ENCODE measurements at places on chromosomes 6 and 20.

- no peak for DNase-seq
These were observed 11.1 kb downstream of the RPRD1B start for GRCh38 chr20:38044685-38045084.

DNA sequence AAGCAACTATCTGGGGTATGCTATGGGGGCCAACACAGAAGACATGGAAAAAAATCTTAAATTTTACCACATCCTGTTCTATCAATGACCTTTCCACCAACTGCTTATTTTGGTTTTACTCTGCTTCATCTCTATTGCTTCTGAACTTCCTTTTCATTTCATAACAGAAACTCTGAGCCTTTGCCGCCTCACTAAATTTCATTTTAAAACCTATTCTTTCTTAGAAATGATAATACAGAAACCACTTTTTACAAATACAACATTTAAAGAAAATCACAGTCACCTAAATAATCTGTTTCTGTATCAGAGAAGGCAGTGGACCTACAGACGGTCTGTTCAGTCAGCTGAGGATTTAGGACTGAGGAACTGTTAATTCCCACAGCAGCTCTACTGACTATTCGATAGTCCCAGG is 117.5 kb downstream of the KCNQ5 start:
- DNase-seq, result no peak

DNA sequence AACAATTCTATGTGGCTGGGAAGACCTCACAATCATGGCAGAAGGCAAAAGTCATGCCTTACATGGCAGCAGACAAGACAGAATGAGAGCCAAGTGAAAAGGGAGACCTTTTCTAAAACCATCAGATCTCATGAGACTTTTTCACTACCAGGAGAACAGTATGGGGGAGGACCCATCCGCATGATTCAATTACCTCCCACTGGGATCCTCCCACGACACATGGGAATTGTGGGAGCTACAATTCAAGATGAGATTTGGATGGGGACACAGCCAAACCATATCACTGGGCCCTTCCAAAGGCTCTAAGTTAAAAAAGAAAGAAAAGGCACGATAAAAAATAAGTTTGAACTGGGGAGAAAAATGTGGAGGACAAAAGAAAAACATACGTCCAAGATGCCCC is 406.9 kb upstream of the CDH4 start:
- DNase-seq, result no peak

DNA sequence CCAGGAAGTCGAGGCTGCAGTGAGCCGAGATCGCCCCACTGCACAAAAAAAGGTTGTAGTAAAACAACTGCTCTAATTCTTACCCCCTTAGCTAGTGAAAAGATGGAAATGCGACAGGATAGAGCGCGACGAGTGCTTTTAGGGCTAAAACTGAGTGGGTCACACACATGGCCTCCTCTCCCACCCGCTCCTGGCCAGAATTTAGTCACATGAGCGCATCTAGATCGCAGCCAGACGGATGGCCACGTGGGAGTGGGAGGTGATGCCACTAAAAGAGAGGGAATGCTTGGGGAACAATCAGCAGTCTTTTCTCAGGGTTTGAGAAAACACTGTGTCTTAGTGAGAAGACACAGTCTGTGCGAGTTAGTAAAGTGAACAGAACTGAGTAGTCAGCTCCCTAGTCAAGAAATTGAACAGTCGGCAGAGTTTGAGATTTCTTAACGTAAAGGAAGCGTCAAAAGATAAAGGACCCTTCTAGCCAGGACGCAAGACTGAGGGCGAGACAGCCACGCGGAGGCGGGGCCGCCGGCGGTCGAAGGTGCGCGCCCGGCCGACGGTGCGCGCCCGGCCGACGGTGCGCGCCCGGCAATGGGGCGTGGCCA is 664 bp upstream of the ACTR5 start:
- DNase-seq, result no peak

DNA sequence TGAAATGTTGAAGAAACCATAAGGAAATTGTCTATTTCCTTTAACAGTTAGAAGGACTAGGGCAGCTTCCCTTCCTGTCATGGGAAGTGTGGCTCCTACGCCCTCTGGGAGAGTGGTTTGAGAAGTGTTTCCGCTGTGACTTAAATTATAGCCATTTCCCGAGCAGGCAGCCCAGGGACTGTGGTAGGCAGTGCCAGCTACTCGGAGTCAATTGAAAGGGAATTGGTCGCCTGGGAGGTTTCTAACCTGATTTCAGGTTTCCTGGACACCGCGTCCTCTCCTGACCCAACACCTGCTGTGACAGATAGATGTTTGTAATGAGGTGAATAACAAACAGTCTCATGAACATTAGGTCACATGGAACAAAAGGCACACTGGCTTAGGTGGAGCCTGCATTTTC is 256.1 kb upstream of the PLCB4 start:
- no peak for DNase-seq

DNA sequence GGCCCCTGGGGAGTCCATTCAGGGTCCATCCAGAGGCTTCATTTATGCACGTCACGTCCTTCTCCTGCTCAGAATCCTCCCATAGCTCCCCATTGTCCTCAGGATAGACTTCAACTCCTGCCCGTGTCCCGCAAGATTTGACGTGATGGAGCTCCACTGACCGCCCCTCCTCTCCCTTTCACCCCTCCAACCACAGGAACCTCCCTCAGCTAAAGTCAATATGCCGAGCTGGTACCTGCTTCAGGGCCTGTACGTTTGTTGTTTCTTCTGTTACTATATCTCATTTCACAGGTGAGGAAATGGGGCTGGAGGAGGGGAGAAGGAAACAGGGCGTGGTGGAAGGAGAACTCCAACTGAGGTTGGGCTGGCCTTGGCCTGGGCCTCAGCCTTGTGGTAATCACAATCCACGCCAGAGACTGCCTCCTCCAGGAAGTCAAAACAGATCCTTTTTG is 38.6 kb downstream of the CEBPB start:
- no peak for DNase-seq

DNA sequence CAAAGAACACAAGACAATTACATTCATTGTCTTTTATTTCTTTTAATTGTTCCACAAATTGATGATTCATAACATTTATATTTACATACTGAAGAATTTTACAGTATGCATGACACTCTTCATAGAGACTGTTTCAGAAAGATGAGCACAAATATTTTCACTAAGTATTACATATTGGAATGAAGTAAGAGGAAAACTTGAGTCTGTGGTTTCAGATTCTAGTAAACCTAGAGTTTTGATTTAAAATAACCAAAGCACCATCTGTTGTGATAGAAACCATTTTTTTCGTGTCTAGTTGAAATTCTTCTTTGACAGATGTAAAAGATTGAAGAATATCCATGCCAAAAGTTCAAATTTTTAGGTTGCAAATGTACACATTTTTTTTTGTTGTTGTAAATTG is 32.1 kb upstream of the OPN5 start:
- no peak for DNase-seq

DNA sequence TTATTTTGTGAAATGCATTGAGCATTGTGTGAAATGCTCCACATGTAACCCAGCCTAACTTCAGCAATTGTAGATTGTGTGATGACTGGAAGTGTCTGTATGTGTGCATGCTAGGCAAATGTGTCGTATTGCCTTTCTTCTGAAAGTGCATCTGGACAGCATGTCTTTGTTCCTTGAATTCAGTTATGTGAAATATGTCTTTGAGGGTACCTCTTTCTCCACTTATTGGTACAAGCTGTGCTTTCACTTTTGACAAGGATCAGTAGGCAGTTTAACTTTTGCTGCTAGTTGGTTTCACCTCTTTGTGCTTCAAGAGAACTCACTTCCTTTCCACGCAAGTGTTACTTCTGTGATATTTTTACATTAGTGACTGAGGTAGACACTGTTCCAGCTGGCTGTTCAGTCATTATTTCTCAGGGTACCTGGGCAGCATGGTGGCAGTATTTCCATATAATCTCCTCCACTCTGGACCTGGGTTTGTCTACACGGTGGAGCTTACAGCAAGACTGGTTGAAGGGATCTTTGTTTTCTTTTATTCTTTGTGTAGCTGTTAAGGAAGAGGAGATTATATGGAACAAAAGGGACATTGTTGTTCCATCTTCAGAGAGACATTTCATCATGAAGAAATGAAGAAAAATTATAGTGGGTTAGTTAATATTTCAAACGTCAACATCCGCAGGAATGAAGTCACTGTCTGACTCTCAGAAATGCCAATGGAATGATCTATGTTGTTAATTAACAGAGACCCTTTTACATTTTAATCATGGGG is 175.4 kb downstream of the UTRN start:
- DNase-seq, result no peak

DNA sequence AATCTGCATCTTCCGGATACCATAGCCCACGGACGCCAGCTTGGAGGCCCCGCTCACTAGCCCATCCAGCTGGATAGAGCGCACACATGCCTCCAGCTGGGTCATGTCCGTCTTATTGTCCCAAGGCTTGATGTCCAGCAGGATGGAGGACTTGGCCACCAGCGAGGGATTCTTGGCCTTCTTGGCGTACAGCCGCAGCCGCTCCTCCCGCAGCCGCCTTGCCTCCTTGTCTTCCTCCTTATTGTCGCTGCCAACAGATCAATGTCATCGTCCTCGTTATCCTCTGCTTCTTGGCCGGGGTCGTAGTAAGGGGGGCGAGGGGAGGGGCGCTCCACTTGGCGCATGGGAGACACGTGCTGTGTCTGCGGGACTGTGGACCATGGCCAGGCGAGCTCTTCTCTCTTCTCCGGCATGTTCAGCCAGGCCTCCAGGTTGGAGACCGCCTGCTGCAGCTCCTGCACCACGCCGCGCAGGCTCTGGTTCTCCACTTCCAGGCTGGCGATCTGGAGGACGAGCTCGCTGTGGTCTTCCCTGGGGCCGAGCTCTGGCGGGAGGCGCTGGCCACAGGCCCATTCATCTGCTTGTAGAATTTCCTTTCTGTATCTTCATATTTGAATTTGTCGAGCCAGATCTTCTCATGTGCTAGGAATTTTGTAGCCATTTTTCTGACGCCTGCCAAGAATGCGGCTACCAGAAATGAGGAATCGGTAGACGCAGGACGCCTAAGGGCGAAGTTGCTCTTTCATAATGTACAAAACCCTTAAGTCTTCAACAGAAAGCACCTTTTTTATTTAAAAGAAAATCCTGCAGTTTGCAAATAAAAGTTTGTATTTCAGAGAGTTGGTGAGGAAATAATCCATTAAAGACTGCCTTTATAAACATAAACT is 60.1 kb upstream of the PTPRK start:
- no peak for DNase-seq

GRCh38 chr6:36985417-36985807 is 584 bp downstream of the MTCH1 start:
- DNase-seq, result no peak

DNA sequence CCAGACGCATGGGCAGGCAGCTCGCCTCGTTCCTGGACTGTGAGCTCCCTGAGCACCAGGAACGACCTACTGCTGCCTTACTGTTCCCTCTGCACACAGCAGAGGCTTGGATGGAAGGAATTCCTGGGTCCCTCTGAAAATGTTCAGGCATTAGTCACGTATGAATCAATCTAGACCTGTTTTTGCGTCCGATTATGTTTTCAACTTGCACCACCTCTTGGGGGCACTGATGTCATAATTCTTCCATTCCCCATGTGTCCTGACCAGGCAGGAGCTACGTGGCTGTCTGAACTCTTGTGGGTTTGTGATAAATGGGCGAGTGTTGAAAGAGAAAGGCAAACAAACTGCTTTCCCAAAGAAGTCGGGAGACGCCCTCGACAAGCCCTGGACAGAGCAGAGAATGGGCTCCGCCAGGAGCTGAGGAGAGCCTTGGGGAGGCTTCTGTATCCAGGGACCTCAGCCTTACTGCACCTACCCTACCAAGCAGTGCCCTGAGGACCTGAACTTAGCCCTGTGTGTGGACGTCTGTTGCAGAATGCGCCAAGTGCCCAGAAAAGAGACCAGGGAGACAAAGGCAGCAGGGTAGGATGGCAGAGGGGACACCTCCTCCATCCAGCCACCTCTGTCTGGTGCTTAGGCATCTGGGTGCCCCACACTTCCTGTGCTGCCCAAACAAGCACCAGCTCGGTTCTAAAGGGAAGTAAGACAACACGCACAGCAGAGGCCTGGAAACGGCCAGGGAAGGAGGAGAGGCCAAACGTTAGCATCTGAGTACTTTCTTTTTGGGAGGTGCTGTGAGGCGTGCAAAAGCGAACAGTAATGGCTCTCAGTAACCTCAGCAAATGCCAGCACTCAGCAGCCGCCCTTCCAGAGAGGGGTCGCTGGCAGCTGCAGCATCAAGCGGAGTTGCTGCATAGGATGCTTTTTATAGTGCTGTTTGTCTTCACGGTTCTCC is 124.2 kb downstream of the LY86 start:
- DNase-seq, result no peak

GRCh38 chr6:17466707-17467106 is 73.3 kb downstream of the CAP2 start:
- no peak for DNase-seq

DNA sequence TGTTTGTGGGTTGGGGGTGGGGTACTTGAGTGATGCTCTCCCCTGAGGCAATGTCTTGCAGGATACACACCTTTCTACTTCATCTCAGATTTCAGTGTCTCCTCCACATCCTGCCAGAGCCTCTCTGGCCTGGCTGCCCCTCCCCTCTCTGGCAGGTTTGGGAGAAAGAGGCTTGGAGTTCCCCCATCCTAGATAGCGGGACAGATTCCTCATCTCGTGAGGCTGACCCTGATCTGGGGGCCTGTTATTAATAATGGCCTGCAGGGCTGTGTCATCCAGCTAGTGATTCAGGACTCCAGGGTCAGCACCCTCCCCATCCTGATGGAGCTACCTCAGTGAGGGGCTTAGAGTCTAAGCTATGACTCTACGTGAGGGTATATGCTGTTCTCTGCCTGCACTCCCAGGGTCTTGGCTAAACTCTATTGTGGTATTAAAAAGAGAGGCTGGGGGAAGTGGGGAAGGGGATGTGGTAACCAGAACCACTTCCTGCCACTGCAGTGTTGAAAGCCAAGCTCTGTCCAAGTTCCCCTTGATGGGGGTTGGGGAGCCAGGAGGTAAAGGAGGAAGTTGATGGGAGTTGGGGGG is 3.7 kb upstream of the MMP9 start:
- DNase-seq, result no peak

DNA sequence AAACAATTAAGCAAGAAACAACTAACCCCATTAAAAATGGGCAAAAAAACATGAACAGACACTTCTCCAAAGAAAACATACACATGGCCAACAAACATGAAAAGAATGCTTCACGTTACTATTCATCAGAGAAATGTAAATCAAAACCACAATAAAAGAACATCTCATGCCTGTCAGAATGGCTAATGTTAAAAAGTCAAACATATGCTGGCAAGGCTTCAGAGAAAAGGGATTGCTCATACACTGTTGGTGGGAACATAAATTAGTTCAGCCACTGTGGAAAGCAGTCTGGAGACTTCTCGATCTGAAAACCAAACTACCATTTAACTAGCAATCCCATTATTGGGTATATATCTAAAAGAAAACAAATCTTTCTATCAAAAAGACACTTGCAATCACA is 217.5 kb downstream of the TINAG start:
- DNase-seq, result no peak

Data from stimulated activated CD4-positive, alpha-beta T cell treated with anti-CD3 and anti-CD28 coated beads, Interleukin-1b, Interleukin-23, amount 100 ng/mL, for 4 hours (primary cell).